T-helper 17 cell (primary cell): ENCODE measurements at places on chromosomes 7 and 10. TPM values are rescaled to one million over a fixed set of nuclear protein-coding genes. Genes with fewer than 3 reads are reported as not detected.

DNA sequence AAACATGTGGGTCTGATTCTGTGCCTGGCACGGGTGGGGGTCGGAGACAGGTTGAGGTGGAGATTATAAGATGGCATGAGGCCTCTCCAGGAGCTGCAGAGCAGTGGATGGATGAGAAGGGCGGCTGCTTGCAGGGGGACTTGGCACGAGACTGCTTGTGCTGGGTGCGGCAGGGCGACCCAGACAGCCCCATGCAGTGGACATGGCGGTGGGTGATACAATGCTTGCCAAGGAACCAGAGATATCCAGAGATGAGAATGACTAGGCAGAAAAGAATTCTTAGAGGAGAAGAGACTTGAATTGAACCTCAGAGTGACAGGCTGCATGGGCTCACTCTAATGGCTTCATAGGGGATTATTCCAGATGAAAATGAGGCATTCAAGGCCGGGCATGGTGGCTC is 145.4 kb downstream of the NEURL1 start:
- DNase-seq = no peak
- peak overlapping the region; percentile 37 for H3K27ac ChIP-seq
- no peaks in the 10 kb centered on the region for H3K27me3 ChIP-seq
- H3K4me3 ChIP-seq = no peak overlapping the region
- no peaks in the 10 kb centered on the region for H3K36me3 ChIP-seq

DNA sequence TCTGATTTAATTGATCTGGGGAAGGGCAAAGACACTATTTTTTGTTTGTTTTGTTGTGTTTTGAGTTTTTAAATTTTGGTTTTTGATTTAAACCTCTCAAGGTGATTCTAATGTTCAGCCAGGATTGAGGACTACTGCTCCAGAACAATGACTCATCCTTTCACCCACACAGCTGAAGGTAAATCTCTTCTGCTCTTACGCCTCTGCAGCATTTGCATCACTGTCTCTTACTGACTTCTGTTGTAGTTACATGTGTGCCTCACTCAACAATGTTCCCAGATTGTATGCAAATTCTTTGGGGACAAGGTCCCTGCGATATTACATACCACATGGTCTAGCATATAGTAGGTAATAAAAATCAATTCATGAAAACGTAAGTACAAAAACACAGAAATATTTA is 467.5 kb upstream of the LRRN3 start:
- H3K4me3 ChIP-seq = no peak overlapping the region
- H3K27ac ChIP-seq = no peak overlapping the region
- no peak for DNase-seq
- no peaks in the 10 kb centered on the region for H3K36me3 ChIP-seq
- no peaks in the 10 kb centered on the region for H3K4me1 ChIP-seq

GRCh38 chr7:2480070-2480408 is 3.8 kb upstream of the GRIFIN start:
- H3K27ac ChIP-seq = no peak overlapping the region
- DNase-seq = no peak

DNA sequence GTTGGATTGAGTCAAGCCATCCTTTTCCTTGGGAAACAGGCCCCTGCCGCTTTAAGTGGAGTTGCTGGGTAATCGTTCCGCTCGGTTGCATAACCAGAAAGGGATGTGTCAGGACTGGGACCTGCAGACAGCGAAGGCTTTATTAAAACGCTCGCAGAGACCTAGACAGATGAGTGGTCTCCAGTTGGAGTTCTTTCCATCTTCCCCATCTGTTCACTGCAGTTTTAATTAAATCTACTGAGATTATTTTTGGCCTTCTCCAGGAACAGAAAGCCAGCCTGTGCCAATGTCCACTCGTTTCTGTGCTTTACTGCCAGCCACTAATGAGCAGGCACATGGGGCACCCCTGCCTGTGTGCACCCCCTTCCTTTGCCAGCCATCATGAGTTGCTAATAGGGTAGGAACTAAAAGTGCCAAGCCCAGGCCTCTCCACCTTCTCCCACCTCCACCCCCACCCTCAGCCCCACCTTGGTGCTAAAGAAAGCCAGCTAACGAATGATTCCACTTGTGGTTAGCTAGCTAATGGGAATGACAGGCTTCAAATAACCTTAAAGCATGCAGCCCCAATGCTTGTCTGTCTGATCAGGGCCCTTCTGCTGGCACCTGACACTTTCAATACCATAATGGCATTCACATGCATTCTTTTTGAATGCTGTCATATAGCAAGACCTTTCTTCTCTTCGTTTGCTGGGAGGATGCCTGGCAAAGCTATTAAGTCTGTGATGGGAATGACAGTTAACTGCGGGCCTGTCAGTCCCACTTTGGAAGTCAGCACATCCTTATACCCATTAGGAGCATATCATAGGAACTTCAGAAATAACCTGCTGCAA is 556.8 kb upstream of the GALNT17 start:
- H3K27me3 ChIP-seq = no peaks in the 10 kb centered on the region
- no peaks in the 10 kb centered on the region for H3K36me3 ChIP-seq
- H3K4me3 ChIP-seq = no peak overlapping the region
- DNase-seq = no peak
- no peak overlapping the region for H3K27ac ChIP-seq
- no peaks in the 10 kb centered on the region for H3K4me1 ChIP-seq

The ADAM22 gene
- 3.0 TPM for total RNA-seq

DNA sequence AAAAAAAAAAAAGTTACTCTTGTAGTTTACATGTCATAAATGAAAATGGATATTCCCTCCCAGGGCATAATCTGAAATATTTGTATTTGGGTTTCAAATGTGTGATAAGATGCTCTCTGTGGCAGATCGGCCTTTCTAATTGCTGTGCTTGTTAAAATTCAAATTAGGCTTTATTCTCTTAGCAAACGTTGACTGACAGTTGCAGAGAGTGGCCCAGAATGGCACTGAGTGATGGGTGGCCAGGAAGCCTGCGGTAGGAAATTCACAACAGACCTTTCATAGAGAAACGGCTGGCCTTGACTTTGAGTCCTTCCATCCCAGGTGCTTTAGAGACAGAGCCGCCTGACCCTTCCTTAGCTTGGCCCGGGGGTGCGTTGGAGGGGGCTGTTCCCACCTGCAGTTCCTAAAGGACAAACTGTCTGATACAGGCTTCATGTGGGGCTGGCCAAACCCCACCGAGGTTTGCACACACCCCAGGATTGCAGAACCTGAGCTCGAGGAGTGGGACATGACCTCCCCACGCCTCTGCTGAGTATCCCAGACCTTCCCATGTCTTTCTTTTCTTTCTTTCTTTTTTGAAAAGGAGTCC is 152.7 kb downstream of the CUX1 start:
- H3K4me1 ChIP-seq = peaks cover 2% of the 10 kb centered on the region
- no peaks in the 10 kb centered on the region for H3K36me3 ChIP-seq
- H3K27me3 ChIP-seq = no peaks in the 10 kb centered on the region

DNA sequence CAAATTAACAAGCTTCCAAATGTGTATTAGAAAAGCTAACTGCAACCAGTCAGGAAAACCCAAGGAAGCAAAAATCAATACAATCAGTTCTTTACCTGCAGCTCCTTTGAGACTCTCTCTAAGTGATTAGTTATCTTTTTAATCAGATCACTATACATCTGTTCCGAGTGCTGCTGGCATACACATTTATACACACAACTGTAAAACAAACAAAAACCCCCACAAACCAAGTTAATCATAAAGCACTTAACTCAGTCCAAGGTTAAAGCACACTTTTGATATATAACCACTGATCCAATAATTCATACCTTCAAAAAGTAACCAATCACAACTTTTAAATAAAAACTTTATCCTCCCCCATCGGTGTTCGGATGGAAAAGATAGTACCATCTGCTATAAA is 25.6 kb downstream of the CACUL1 start:
- no peak for DNase-seq
- H3K36me3 ChIP-seq = peaks cover 6% of the 10 kb centered on the region
- H3K4me1 ChIP-seq = peaks cover 54% of the 10 kb centered on the region
- H3K27ac ChIP-seq = peak overlapping the region; percentile 93
- no peaks in the 10 kb centered on the region for H3K27me3 ChIP-seq

GRCh38 chr7:152683297-152683696 is 7.4 kb upstream of the XRCC2 start:
- no peaks in the 10 kb centered on the region for H3K27me3 ChIP-seq
- no peak for DNase-seq
- H3K4me1 ChIP-seq = no peaks in the 10 kb centered on the region
- H3K36me3 ChIP-seq = no peaks in the 10 kb centered on the region
- H3K4me3 ChIP-seq = no peak overlapping the region

The LRGUK gene
- total RNA-seq = 0.60 TPM

DNA sequence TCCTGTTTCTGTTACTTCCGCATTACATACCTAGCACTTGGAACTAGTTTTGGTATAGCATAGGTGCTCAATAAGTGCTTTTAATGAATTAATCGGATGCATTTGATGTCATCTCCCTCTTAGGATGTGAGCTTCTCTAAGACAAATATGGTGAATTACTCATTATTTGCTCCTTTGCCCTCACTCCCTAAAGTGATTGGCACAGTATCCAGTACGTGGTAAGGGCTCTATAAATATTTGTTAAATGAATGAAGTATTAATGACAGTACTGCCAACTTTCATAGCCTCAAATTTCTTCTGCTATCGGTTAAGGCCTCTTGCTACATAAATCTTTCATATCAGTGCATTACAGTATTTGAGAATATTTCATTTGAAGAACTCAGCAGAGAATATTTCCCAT is 75.9 kb upstream of the ARID5B start:
- H3K27ac ChIP-seq = no peak overlapping the region
- H3K27me3 ChIP-seq = peaks cover 5% of the 10 kb centered on the region
- no peaks in the 10 kb centered on the region for H3K36me3 ChIP-seq

The CARD11 gene
- total RNA-seq = 155 TPM

The XRCC2 gene
- total RNA-seq = 0.25 TPM

The TRIM50 gene
- total RNA-seq = not detected

DNA sequence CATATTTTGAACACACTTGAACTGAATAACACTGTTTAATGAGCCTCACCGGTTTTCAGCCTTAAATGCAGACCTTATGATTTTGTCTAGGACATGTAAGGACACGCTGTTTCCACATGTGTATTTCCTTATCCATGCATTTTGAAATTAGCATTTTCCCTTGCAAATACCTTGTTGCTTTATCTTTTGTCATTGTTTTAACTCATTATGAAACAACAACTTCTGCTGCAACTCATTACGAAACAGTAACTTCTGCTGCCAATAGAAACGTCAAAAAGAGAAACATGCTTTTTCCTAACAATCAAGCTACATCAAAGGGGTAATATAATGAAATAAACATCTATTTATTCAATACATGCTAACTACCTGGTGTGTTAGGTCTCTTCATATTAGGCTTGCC is 322.0 kb downstream of the AGMO start:
- H3K36me3 ChIP-seq = no peaks in the 10 kb centered on the region
- H3K27ac ChIP-seq = no peak overlapping the region
- no peaks in the 10 kb centered on the region for H3K4me1 ChIP-seq
- no peak for DNase-seq
- no peak overlapping the region for H3K4me3 ChIP-seq
- no peaks in the 10 kb centered on the region for H3K27me3 ChIP-seq

DNA sequence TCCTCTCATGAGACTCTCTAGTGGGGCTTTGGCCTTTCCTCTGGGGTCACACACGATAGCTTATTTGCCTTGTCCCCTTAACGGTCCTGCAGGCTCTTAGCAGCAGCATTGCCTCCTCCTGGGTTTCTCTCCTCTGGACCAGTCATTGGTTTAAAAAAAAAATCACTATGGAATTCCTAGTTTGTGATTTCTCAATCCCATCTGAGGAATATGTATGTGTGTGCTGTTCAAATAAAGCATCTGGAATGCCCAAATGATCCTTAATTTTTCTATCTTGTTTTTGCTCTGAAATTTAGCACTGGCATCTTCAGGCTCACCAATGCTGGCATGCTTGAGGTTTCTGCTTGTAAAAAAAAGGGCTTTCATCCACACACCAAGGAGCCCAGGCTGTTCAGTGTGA is 30.5 kb downstream of the ACTA2 start:
- peaks cover 3% of the 10 kb centered on the region for H3K4me1 ChIP-seq
- H3K4me3 ChIP-seq = no peak overlapping the region
- peaks cover 5% of the 10 kb centered on the region for H3K36me3 ChIP-seq
- H3K27ac ChIP-seq = no peak overlapping the region

DNA sequence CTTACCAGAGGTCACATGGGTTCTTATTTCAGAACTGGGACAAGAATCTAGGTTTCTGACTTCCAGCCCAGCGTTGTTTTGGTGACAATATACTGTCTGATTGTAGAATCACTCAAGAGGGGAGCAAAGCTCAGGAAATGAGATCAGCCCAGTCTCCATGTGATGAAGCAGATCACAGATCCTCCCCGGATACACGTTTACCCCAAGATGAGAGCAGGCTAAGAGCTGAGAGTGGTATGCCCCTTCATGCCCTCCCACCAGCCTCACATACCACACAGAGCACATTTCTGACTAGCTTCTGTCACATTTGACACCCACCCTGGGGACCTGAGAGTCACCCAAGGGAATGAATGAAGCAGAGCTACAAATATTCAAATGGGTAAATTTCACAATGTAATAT is 27.1 kb upstream of the PRKCQ start:
- H3K27ac ChIP-seq = peak overlapping the region; percentile 79
- peaks cover 5% of the 10 kb centered on the region for H3K36me3 ChIP-seq
- H3K4me1 ChIP-seq = peaks cover 38% of the 10 kb centered on the region
- H3K4me3 ChIP-seq = no peak overlapping the region

The LMOD2 gene
- not detected for total RNA-seq

DNA sequence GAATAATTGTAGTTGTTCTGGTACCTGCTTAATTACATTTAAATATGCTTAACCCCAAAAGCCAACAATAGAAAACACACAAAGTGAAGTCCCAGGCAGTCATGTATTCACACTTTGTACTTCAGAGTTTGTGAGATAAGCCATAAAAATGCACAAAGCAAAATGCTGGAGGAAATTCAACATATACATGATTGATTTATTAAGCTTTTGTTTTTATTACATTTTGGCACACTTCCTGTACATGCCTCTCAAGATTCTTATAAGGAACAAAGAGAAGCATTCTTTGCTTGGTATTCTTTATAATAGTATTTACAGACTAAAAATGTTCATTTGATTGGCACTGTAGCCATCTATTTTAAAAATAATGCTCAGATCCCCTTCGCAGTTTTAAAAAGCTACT is 107.7 kb upstream of the ANK3 start:
- H3K27me3 ChIP-seq = no peaks in the 10 kb centered on the region

The TRPV5 gene
- not detected for total RNA-seq

The EVX1 gene
- total RNA-seq = 0.21 TPM

The LRRC4 gene
- total RNA-seq = 0.34 TPM

DNA sequence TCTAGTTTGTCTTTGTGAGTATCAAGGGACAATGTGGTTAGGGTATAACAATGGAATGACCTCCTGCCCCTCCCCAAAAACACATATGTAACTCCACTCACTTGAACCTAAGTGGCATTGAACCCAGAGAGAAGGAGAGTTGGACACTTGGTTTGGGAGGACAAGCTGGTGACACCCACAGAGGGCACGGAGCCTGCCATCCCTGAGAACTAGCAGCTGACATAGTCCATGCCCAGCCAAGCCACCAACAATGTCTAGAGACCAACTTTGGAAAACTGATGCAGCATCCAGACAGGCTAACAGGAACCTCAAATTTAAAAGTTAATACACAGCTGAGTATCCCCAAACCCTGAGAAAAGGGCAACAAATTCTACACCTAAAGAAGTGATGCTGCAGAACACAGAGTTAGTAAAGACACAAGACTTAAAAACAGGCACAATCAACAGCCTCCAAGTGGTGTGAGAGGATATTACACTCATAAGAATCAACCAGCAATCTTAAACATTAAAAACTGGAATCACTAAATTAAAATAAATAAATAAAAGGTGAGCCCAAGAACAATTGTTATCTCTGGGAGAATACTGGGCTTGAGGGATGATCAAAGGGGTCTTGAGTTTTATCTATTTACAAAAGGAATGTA is 27.2 kb downstream of the NUDCD3 start:
- no peak for DNase-seq
- H3K4me1 ChIP-seq = peaks cover 49% of the 10 kb centered on the region
- peak overlapping the region; percentile 25 for H3K4me3 ChIP-seq
- H3K36me3 ChIP-seq = peaks cover 2% of the 10 kb centered on the region
- no peaks in the 10 kb centered on the region for H3K27me3 ChIP-seq
